ENCODE measurements at places on chromosomes 5 and 9. TPM values are rescaled to one million over a fixed set of nuclear protein-coding genes. Genes with fewer than 3 reads are reported as not detected.

- no peak for DNase-seq
Observed at GRCh38 chr5:143644727-143645126, 167.2 kb upstream of the HMHB1 start.

GRCh38 chr5:6404129-6404528 is 25.8 kb upstream of the MED10 start:
- no peak for DNase-seq

The FNIP1 gene
- 45.8 TPM for total RNA-seq

The MYOT gene
- not detected for total RNA-seq

GRCh38 chr5:173922527-173922926 is 34.4 kb downstream of the CPEB4 start:
- no peak for DNase-seq

The GFI1B gene
- 72.4 TPM for total RNA-seq

The MACIR gene
- total RNA-seq = 11.3 TPM

- DNase-seq = no peak
Observed at GRCh38 chr5:2505217-2505616, 246.3 kb downstream of the IRX2 start.

DNA sequence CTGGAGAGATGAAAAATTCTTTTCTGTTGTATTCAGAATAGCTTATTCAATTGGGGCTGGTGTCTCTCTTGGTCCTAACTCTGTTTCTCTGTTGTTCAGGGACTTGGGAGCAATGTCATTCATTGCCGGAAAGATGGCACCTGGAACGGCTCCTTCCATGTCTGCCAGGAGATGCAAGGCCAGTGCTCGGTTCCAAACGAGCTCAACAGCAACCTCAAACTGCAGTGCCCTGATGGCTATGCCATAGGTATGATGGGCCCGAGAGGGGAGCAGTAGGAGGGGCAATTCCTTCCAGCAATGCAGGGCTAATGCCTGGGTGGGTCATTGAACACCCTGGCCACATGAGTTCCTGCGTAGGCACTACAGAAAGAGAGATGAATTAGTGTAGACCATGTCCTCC is 208.9 kb downstream of the PAPPA start:
- DNase-seq = no peak

- no peak for DNase-seq
Observed at GRCh38 chr9:132074736-132075135, 4.9 kb downstream of the MED27 start.

DNA sequence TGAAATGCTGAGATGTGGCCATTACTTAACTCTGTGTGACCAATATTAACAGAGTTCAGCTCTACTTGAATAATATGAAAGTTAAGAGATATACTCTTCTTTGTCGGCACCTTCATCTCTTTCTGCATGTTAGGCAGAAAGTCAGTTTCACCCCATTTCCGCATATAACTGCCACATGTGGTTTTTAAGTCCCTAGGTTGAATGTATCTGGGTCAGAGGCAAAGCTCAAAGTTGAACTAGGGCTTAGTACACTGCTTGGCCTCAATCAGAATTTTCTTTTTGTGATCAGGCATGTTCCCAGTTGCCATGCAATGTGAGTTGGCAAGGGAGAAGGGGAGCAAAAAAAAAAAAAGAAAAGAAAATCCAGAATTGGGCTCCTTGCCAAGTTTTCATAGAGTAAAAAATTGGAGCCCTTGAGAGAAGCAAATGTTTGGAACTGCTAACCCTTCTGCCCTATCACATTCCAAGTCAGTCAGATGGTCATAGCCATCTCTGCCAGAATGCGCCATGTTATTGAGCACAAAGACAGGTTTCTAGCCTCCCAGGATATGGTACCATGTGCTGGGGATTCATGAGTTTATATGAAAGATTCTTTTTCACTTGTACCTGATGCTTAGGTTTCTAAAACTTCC is 251.2 kb upstream of the RORB start:
- DNase-seq = no peak

GRCh38 chr9:82513976-82514735 is 525.6 kb downstream of the SPATA31D1 start:
- no peak for DNase-seq

- no peak for DNase-seq
Observed at GRCh38 chr9:77156646-77157371, 20.5 kb upstream of the VPS13A start.

The FST gene
- 0.27 TPM for total RNA-seq
